Stimulated activated CD4-positive, alpha-beta T cell treated with anti-CD3 and anti-CD28 coated beads, Interleukin-12 subunit alpha, Interleukin-12 subunit beta, amount 100 ng/mL, for 48 hours (primary cell): ENCODE measurements at places on chromosomes 5 and 9.
A peak's percentile ranks its signal among the peaks of the same experiment; 100 is the strongest.

GRCh38 chr9:114745108-114745848, 60.6 kb downstream of the TNFSF15 start:
- DNase-seq = no peak

- no peak for DNase-seq
Measured at GRCh38 chr5:148540647-148541046, 113.7 kb downstream of the HTR4 start.

DNA sequence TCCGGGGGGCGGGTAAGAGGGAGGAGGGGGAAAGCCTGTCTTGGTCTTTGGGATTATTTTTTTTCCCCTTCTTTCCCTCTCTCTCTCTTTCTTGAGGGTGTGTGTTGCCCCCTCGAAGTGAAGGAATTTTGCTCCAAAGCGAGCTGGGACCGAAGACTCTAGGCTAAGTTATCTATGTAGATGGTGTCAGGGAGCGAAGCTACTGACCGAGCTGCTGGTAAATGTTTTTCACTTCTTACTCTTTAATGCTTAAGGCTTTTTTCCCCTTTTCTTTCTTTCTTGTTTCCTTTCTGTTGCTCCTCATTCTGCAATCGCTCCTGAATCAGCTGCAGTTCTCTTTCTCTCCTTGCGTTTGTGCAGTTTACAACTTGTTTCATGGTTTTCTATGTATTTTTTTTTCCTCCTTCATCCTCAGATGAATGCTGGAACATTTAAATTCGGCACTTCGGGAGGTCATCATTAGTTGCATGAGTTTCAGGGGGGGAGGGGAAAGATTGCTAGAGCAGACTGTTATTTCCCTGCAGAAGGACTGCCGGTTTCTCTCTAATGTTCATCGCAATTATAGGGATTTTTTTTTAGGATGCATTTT, 1312.0 kb upstream of the WWC1 start:
- no peak for DNase-seq

DNA sequence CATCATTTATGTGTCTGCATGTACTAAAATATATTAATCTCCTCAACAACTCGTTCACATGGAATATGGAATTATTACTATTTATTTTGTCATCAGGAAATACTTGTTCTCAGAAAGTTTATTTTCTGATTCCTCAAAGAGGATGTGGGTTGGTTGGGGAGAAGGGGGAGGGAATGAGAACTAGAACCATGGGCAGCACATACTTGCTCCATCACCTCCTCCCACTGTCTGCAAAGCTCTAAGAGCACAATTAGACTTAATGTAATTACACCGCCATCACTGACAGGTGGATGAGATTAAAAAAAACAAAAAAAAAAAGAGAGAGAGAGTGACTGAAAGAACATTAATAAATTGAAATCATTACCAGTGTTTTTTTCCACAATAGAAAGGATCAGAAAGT, 98.2 kb downstream of the OXCT1 start:
- no peak for DNase-seq

GRCh38 chr5:95731571-95732554, 727 bp downstream of the RHOBTB3 start:
- no peak for DNase-seq

DNA sequence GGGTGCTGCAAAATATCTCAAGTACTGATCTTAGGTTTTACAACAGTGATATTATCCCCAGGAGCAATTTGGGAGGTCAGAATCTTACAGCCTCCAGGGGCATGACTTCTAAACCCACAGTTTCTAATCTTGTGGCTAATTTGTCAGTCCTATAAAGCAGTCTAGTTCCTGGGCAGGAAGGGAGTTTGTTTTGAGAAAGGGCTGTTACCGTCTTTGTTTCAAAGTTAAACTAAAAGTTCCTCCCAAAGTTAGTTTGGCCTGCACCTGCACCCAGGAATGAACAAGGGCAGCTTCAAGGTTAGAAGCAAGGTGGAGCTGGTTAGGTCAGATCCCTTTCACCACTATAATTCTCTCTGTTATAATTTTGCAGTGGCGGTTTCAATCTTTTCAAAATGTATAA, 81.7 kb downstream of the SFXN1 start:
- DNase-seq = no peak

- no peak for DNase-seq
Measured at GRCh38 chr9:131645078-131645776, 94.6 kb downstream of the RAPGEF1 start.

- no peak for DNase-seq
Measured at GRCh38 chr5:127757576-127757975, 54.4 kb downstream of the CCDC192 start.

- no peak for DNase-seq
Measured at GRCh38 chr5:158635565-158635964, 464.2 kb downstream of the EBF1 start.

DNA sequence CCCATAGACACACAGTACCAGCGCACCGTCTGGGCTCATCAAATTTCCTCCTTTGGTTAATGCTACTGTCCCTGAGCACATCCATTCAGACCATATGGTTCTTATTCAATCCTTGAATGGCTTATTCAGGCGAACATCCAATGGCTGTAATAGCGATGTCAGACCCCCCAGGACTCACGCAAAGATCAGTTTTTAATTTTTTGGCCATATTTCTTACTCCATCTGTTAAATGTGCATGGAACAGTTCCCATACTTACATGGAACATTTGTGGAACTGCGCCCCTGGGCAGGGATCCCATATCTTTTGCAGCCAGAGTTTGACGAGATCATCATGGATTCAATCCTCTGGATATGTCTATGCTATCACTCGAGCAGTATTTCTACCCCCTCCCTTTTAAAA, 213.2 kb downstream of the ADAMTS6 start:
- DNase-seq = no peak

DNA sequence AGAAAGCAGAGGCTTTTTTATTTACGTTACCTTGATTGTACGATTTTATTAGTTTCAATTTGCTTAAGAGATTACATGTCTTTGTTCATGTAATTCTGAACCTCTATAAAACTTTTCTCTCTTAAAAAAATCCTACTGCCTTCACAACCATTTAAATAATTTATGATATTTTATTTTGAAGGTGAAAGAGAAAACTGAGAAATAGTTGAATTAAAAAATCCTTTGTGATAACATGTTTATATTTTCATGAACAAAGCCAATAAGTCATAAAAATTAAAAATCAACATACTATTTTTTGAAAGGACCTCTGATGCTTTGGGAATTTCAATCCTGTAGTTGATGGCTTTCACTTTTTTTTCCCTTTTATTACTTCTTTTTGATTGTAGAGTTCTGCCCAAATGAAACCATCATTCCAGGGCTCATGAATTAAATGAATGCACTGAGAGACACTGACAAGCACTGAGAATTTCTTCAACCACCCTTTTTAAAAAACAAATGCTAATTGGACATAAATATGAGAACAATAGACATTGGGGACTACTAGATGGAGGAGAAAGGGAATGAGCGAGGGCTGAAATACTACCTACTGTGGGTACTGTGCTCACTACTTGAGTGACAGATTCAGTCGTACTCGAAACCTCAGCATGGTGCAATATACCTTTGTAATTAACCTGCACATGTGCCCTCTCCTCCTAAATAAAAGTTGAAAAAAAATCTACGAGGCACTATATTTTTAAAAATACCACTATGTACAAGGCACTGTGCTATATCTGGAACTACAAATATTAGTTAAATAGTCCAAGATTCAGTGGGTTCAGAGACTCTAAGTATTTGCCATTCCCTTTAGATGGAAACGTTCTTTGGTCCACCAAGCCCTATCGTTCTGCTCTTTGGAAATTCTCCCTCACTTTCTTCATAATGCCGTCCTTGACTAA, 5.9 kb downstream of the CDKN2A start:
- DNase-seq = no peak

GRCh38 chr9:106916466-106917235, 53.7 kb downstream of the ZNF462 start:
- DNase-seq = no peak

- DNase-seq = no peak
Measured at GRCh38 chr5:76838481-76839261, 11.1 kb upstream of the S100Z start.

DNA sequence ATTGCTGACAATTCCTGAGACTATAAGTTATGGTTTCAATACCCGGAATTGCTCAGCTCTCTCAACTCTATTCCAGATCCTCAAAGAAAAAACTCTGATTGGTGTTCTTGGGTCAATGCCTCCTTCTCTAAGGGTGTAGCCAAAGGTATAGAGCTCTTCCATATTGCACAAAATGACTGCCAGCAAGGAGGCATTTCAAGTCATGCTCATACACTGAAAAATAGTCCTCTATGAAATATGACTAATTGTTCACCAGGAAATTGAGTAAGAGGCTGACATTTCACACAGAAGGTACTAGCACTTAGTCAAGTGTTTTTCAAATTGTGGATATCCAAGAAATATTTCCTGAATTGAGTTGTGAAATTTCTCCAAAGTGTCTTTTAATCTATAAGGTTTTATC, 111.1 kb upstream of the KLF9 start:
- DNase-seq = no peak

- DNase-seq = no peak
Measured at GRCh38 chr9:4904322-4905134, 80.5 kb upstream of the JAK2 start.

DNA sequence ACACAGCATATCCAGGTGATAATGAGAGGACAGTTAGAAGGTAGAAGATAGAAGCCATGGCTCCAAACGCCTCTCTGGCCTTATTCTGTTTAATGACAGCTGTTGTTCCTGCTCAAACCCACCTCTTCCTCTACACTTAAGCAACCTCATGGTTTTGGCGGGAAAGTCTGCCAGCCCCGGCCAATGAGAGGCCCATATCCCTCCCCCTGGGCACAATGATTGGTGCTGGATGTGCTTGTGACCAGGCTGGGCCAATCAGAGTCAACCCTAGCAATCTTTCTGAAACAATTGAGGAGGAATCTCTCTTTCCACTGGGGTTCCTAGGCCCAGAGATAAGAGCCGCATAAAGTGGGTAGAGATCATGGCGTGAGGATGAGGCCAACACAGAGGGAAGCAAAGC, 4.8 kb upstream of the GFI1B start:
- DNase-seq = no peak

DNA sequence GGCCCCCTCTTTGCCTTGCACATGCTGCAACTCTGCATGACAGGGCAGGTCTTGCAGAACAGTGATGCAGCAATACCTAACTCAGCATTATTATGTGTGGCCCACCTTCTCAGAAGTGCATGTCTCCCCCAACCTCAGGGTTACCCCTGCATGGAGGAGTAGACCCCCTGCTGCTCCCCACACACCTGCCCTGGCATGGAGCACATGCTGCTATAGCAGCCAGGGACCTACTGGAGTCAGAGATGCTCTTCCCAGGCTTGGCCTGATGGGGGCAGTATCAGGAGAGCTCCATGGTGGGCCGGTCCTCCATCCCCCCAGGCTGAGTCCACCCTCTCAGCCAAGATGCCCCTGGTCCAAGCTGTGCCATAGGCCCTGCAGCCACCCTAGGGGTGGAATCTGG, 13.2 kb upstream of the BOD1 start:
- no peak for DNase-seq

- no peak for DNase-seq
Measured at GRCh38 chr9:90024409-90024808, 419.6 kb downstream of the GADD45G start.

DNA sequence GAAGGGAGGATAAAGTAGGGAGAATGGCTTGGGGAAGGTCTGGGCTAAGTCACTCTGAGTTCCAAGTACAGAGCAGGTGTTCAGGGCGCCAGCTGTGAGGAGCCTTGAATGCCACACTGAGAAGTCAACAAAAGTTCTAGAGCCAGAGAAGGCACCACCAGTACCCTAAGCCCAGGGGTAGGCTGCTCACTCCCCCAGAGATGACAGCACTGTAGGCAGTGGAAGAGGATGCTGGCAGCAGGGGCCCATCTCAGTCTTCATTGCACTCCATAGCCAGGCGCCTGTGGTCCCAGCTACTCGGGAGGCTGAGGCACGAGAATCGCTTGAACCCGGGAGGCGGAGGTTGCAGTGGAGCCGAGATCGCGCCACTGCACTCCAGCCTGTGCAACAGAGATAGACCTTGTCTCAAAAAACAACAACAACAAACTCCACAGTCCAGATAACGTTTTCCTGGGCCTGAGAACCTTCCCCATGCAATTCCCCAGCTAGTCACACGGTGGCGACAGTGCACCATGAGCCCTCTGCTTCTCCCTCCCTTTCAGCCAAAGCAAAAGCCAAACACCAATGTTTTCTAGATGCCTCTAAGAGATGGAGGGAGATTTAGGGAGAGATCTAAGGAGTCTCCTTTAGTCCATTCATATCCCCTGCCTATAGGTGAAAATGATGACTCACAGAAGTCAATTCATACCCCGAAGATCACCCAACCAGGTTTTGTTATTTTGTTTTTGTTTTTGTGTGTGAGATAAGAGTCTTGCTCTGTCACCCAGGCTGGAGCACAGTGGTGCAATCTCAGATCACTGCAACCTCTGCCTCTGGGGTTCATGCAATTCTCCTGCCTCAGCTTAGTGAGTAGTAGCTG, 19.8 kb upstream of the NSD1 start:
- DNase-seq = peak; percentile 67

- DNase-seq = no peak
Measured at GRCh38 chr5:116475338-116475737, 99.3 kb downstream of the SEMA6A start.

DNA sequence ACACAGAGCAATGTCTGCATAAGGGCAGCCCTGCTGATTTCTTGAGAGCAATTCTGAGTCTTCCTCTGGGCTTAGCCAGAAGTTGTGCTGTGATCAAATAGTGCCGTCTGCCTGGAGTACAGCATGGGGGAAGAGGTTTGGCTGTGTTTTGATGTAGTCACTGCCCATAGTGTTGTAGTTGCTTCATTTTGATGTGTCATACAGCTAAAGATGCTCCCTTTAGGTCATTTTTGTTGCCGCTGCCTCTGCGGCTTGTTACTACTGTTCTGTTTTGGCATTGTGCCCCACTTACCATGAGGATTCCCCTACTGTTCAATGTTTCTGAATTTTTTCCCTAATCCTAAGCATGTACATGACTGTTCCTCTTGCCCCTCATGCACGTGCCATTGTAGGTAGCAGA, 23.0 kb downstream of the SLC36A1 start:
- DNase-seq = no peak

DNA sequence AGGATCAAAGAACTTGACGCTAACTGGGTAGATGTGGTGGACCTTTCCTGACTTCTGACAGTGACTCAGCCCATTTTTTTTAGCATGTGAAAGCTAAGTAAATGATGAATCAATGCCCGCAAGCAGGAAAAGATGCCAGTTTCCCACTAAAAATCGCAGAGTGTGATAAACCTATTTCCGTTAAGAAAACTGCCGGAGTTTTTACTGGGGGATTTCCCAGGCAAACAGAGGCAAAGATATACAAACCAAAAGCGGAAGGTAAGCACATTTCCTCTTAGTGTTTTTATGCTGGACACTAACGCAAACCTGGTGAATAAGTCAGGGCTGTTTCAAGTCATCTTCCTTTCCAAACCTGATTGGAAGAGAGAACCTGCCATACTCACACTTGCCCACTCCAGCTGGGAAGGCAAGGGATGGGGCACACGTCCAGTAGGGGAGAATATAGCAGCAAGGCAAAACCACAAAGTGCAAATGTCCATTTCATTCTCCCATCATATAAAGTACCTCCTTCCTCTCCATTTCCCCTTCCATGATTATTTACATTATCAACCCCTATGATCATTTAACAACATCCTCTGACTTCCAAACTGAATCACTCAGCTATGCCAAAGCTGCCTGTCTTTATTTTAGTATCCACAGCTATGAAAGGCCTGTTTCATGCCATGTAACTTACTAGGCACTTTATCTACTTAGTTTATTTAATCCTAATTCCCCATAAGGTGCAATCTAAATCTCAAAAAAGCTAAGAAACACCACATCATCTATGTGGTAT, 349.7 kb upstream of the RFX3 start:
- DNase-seq = no peak

- DNase-seq = no peak
Measured at GRCh38 chr5:142785206-142785605, 15.0 kb downstream of the ARHGAP26 start.
